ENCODE measurements at places on chromosomes 6 and 20. TPM values are rescaled to one million over a fixed set of nuclear protein-coding genes. Genes with fewer than 3 reads are reported as not detected.
A peak's percentile ranks its signal among the peaks of the same experiment; 100 is the strongest.

TRIM15 gene
- total RNA-seq, result not detected

DNA sequence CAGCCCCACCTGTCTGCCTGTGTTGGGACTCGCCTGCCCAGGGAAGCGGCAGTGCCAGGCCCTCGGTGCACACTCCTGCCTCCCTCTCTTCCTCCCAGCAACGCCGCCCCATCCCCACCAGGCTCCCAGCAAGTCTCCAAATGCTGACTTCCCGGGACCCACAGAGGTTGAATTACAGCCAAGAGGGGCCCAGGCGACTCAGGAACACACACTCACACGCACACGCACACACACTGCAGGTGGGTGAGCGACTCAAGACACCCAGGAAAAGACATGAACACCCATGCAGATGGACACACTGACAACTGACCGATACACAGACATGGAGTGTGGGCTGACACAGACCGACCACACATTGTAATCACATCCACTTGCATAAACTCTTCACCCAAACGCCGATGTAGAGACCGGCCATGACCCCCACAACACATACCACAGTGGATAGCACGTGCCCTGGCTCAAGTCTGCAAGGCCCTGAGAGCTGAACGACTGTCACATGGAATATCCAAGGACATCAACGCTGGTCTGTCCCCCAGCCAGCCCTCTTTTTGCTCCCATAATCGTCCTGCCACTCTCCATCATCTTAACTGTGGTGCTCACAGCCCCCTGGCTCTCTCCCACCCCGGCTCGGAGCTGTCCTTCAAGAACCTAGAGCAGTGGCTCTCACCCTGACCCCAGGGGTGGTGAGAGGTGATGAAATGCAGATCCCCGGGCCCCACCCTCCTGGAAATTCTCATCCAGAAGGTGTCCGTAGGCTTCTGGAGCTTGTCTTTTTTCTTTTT, 470 bp upstream of the FAM83C start:
- no peak for DNase-seq

EPHA7 gene
- 0.10 TPM for total RNA-seq

- no peak for DNase-seq
Measured at GRCh38 chr6:38262026-38262425, 377.7 kb downstream of the BTBD9 start.

C2 gene
- 60.8 TPM for total RNA-seq

- DNase-seq, result no peak
Measured at GRCh38 chr6:82251942-82252341, 4.4 kb upstream of the IBTK start.

DNA sequence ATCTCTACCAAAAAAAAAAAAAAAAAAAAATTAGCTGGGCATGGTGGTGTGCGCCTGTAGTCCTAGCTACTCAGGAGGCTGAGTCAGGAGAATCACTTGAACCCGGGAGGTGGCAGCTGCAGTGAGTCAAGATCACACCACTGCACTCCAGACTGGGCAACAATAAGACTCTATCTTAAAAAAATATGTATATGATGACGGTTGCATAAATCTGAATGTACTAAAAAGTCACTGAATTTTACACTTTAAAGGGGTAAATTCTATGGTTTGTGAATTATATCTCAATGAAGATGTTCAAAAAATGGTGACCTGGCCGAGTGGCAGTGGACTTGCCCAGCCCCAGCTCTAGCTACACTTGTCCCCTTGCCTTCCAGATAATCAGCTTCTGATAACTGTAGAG, 10.4 kb upstream of the ABCC10 start:
- no peak for DNase-seq

DNA sequence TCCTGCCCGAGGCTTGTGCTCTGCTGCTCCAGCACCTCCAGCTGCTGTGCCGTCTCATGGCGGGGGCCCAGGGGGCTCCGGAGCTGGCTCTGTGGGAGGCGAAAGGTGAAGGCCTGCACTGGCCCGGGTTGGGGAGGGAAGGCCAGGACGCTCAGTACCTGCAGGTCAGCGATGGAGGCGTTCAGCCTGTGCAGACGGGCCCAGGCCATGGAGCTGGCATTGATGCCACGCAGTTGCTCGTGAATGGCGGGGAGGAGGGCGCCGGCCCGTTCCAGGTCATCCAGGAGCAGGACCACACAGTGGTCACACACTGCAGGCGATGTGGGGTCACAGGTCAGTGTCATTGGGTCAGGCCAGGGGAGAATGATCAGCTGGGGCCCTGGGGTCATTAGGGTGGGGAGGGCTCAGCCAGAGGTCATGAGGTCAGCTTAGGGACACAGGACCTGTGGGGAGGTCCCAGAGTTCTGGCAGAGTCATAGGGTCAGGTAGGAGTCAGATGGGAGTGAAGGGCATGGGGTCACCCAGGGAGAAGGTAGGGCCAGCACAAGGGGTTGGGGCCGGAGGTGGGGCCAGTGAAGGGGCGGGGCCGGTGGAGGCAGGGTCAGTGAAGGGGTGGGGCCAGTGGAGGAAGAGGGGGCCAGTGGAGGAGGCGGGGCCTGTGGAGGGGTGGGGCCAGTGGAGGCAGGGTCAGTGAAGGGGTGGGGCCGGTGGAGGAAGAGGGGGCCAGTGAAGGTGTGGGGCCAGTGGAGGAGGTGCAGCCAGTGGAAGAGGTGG, 18.0 kb downstream of the ADRM1 start:
- no peak for DNase-seq

GRCh38 chr6:150813993-150814359, 51.5 kb upstream of the MTHFD1L start:
- no peak for DNase-seq

DNA sequence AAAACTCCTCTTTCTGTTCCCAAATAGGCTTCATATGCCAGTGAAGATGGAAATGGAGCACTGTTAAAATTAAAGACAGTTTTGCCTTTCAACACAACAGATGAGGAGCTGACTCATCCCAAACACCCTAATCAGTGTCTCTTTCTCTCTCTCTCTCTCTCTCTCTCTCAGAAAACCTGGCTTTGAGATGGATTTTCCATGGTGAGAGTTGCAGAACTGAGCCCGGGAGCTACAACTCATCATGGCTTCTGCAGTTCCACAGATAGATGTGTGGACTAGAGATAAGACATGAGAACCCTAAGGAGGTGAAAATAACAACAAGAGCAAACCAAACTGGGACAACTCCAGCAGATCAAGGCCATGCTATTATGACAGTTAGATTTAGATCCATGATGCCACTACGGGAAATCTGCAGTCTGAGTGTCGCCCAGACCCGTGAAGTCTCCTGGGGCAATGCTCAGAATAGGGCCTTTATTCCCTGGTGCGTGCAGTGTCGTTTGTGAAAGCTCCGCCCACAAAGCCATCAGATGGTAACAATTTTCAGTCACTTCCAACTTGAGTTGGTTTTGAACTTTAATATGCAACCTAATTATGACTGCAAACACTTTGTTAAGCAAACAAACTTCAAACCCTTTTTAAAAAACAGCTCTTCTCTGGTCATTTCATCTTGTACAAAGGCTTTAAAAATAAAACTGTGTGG, 338.2 kb upstream of the PREP start:
- no peak for DNase-seq

- DNase-seq, result no peak
Measured at GRCh38 chr6:17101422-17102257, at the start of gene STMND1. TSS of gene STMND1 (plus strand) at chr6:17102050. CDS start at chr6:17102258, 208 bp downstream.

DNA sequence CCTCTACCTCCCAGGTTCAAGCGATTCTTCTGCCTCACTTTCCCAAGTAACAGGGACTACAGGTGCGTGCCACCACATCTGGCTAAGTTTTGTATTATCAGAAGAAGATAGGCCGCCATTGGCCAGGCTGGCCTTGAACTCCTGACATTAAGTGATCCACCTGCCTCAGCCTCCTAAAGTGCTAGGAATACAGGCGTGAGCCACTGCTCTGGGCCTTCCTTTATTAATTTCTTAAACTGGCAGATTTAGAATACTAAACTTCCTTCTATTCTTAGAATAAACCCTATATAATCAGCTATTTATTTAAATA, 86.6 kb downstream of the HFE start:
- DNase-seq, result no peak

GRCh38 chr20:38126932-38127621, 38.0 kb downstream of the TGM2 start:
- DNase-seq, result peak; percentile 74

GRCh38 chr6:146602526-146602925, 3.8 kb downstream of the ADGB start:
- DNase-seq, result no peak

- peak; percentile 73 for DNase-seq
Measured at GRCh38 chr20:37344506-37345338, 1.2 kb upstream of the SRC start.

DDX43 gene
- 0.32 TPM for total RNA-seq

DBNDD2 gene
- 28.7 TPM for total RNA-seq

DNA sequence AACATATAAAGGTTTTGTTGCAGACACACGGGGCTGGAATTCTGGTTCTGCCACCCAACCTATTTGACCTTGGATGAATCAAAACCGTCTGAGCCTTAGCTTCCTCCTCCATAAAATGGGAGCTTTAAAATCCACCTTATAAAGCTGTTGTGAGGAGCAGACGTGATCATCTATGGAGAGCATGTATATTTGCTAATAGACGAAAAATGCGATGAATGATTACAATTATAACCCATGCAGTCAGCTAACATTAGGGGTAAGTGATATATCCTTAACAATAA, 586 bp upstream of the NUP153 start:
- no peak for DNase-seq
